Cortex of kidney (tissue), 1 donor: ENCODE measurements at places on chromosomes 2 and 18.

DNA sequence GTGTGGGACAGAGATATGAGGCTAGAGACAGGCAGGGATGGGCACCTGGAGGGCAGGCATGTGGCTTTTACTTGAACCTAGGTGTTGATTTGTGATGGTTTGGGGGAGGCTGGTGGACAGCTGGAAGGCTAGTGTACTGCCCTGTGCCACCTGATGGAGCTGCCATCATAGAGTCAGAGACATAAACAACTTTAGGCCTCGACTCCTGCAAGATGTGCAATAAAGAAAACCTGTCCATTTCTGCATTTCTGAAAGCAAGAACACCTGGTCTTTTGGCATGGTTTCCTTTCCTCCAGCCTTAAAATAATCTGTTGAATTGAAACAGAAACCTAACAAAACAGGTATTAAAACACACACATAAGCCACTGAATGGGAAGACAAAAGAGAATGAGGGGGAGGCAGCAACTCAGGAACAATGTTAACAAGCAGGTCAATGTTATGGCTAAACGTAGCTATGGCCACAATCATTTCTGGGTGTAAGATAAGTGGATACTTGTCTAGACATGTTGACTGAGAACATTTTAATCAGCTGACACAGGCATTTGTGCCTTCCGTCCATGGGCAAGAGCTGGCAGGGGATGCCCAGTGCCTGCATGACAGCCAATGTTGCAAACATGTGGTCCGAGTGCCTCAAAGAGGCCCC is 87.8 kb downstream of the KCTD1 start:
- DNase-seq: no peak

GRCh38 chr2:226001716-226002115 is 602.2 kb downstream of the NYAP2 start:
- no peak for DNase-seq

GRCh38 chr2:184137955-184138354 is 460.4 kb upstream of the ZNF804A start:
- DNase-seq: no peak

- DNase-seq: no peak
Observed at GRCh38 chr2:71385012-71385411, 53.4 kb downstream of the ZNF638 start.

GRCh38 chr2:17912266-17912691 is 33.8 kb downstream of the KCNS3 start:
- DNase-seq: no peak

- DNase-seq: no peak
Observed at GRCh38 chr18:74856928-74857327, 259.3 kb downstream of the ZNF407 start.

GRCh38 chr18:21110713-21111345 is 784 bp downstream of the ROCK1 start:
- no peak for DNase-seq

DNA sequence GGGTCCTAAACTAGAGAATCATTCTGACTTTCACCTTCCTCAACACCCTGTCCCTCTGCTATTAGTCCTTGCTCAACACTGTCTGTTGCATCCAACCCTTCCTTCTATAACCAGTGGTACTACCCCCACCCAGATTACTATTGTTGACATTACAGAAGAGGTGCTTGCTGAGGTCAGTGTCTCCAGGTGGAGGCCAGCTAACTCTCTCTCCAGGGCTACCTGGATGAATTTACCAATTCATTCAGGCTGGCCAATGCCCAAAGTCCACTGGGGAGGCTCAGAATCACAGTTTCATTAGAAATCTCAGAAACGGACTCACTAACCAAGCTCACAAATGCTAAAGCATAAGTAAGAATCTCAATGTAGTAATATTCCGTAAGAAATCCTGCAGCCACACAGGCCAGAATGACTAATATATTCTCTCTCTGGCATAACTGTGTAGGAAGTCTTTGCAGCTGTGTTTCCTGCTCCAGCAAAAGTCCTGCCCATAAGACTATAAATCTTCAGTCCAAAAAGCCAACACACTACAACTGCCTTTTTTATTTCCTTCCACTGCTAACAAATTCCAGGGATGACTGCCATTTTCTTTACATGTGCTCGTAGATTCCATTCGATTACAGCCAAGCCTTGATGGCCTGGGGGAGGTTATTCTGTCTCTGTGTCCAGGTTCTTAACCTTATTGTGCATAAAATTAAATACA is 10.0 kb upstream of the TTR start:
- DNase-seq: no peak

DNA sequence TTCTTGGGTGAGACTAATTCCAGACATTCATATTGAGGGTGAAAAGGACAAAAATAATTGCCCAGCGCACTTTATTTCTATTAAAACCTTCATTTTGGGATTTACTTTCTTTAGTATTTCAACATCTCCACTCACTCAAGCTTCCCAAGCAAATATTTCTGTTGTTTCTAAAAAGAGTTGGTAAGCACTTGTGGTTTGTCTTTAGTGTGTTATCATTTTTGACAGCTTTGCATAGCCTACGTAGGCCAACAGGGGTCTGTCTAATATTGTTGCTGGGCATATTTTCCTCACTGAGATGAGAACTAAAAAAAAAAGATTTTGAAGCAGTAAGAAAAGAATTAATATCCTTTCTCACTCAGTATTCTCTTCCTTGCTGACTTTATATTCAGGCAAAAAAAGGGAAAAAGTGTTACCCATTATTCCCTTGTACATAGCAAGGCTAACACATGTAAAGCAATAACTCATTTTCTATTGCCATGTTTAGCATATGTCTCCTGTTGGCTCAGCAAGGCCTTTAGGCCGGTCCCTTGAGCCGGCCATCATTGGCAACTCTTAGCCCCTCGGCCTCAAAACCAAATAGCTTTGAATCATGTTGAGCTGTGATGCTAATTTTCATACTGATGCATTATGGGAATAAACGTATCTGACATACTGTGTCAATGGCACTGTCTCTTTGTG is 494.2 kb downstream of the ARHGAP15 start:
- no peak for DNase-seq

DNA sequence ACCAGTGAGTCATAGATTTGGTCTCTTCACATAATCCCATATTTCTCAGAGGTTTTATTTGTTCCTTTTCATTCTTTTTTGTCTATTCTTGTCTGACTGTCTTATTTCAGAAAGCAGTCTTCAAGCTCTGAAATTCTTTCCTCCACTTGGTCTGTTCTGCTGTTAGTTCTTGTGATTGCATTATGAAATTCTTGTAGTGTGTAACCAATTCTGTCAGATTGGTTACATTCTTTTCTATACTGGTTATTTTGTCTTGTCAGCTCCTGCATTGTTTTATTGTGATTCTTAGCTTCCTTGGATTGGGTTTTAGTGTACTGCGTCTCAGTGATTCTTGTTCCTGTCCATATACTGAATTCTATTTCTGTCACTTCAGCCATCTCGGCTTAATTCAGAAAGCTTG is 18.6 kb downstream of the EHBP1 start:
- no peak for DNase-seq

DNA sequence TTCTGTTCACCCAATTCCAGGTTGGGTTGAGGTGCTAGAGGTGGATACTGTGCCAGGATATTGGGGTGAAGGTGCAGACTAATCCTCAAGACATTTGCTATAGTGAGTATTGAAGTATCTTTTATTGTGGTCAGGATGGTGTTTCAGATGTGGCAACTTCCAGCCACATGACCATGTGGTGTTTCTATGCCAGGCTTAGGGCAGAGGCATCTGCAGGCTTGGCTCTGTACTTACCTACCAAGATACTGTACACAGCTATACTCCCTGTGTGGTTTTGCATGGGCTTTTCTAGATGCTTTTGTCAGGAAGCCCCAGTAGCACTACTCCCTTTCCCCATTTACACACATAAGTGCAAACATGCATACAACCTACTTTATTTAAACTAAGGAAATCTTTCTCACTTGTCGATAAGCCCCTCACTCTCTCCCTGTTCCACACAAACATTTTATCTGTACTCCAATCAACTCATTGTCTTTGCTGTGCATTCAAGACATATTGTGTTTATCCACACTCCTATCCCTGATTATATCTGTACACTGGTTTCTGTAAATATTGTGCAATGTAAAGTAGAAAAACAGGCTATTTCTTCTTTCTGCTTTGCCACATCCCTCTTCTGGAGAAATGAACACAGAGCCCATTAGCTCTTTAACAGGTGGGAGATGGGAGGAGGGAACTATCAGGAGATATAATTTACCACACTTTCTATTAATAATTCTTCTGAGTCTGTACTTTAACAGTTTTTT is 12.3 kb downstream of the ARL6IP6 start:
- no peak for DNase-seq

- no peak for DNase-seq
Observed at GRCh38 chr2:155281907-155282306, 583.4 kb downstream of the KCNJ3 start.
